Trophoblast cell (in vitro differentiated cells and primary cell): ENCODE measurements at places on chromosomes 12 and 14.

- H3K27me3 ChIP-seq, result no peaks in the 10 kb centered on the region
- H3K4me3 ChIP-seq, result no peak overlapping the region
- H3K27ac ChIP-seq, result no peak overlapping the region
- no peaks in the 10 kb centered on the region for H3K36me3 ChIP-seq
- peaks cover 6% of the 10 kb centered on the region for H3K4me1 ChIP-seq
Observed at GRCh38 chr12:122123051-122123760, 44.6 kb downstream of the MLXIP start.

DNA sequence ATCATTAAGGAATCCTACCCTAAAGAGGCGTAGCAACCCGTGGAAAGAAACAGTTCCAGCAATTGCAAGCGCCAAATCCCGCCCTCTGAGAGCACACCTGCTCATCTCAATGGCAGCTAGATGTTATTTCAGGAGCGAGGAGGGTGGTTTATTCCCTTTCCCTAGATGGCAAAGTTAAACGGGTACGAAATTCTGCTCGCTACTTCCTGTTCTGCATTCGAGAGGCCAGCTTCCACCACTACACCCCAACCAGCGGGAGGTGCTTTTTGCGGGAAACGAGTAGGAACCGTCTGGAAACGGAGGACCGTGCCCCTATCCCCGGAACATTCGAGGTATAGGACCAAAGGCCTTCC lies 536 bp downstream of the VPS29 start:
- no peaks in the 10 kb centered on the region for H3K36me3 ChIP-seq
- H3K4me1 ChIP-seq, result peaks cover 7% of the 10 kb centered on the region
- peak; percentile 86 for DNase-seq

DNA sequence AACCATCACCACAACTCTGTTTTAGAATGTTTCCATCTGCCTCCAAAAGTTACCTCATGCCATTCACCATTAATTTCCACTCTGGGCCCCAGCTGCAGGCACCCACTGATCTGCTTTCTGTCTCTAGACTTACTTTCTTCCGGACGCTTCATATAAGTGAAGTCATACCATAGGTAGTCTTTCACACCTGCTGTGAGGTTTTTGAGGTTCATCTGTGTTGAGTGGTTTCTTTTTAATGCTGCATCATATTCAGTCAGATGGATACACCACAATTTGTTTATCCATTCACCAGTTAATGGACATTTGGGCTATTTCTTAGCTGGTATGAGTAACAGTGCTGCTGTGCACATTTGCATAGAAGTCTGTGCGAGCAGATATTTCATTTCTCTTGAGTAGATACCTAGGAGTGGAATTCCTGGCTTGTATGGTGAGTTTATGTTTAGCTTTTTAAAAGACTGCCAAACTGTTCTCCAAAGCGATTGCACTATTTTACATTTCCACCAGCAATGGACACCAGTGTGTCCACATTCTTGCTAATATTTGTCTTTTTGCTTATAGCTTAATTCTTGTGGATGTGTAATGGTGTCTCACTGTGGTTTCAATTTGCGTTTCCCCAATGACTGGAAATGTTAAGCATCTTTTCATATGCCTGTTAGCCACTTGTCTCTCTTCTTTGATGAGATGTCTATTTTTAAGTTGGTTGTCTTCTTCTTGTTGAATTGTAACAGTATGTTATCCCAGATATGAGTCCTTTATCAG lies 48.3 kb downstream of the ZFYVE21 start:
- H3K4me1 ChIP-seq, result no peaks in the 10 kb centered on the region
- no peaks in the 10 kb centered on the region for H3K36me3 ChIP-seq
- DNase-seq, result no peak

- H3K4me3 ChIP-seq, result no peak overlapping the region
- H3K27me3 ChIP-seq, result no peaks in the 10 kb centered on the region
- no peak overlapping the region for H3K27ac ChIP-seq
- H3K36me3 ChIP-seq, result no peaks in the 10 kb centered on the region
- no peak for DNase-seq
Observed at GRCh38 chr14:22412926-22413411, 176.1 kb downstream of the DAD1 start.

GRCh38 chr12:47841910-47842309 lies 22.2 kb upstream of the HDAC7 start:
- H3K27ac ChIP-seq, result no peak overlapping the region
- H3K36me3 ChIP-seq, result no peaks in the 10 kb centered on the region
- no peaks in the 10 kb centered on the region for H3K27me3 ChIP-seq
- no peak for DNase-seq
- H3K4me3 ChIP-seq, result no peak overlapping the region
- peaks cover 2% of the 10 kb centered on the region for H3K4me1 ChIP-seq

DNA sequence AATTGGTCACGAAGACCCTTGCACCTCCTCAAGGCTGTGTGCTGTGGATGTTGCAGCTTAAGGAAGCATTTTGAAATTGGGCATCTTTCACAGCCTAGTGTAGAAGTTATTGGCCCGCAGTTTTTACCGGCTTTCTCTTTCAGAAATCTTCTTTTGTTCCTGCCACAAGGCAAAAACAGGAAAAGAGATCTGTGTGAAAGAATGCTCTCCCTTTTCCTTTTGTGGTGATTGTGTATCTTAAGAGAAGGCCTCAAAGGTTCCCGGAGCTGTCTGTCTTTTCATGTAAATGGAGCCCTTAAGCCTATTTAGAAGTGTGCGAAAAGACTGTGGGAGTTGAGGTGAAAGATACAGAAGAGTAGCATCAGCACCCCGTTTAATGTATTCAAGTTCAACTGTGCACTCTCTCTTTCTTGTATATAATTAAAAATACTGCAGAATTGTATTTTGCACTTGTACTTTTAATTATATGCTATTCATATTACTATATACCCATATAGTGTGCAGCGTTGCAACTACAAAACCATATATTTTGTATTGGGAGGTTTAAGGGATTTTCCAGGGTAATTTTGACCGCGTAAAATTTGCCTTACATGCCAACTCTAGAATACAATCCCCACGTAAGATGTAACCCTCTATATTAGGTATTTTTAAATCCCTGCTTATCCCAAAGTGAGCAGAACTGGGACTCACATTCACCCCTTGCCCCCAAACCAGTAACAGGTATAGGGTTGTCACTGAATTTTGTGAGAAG lies 441.7 kb downstream of the RAD51B start:
- peaks cover 6% of the 10 kb centered on the region for H3K4me1 ChIP-seq
- no peak overlapping the region for H3K4me3 ChIP-seq
- no peaks in the 10 kb centered on the region for H3K36me3 ChIP-seq
- DNase-seq, result no peak

- peaks cover 20% of the 10 kb centered on the region for H3K4me1 ChIP-seq
- H3K27ac ChIP-seq, result no peak overlapping the region
- no peak overlapping the region for H3K4me3 ChIP-seq
Observed at GRCh38 chr12:121165316-121165715, 32.6 kb downstream of the P2RX7 start.

- no peaks in the 10 kb centered on the region for H3K27me3 ChIP-seq
- H3K36me3 ChIP-seq, result no peaks in the 10 kb centered on the region
- peaks cover 6% of the 10 kb centered on the region for H3K4me1 ChIP-seq
- no peak overlapping the region for H3K27ac ChIP-seq
Observed at GRCh38 chr14:51442513-51443175, 202.6 kb downstream of the TMX1 start.

DNA sequence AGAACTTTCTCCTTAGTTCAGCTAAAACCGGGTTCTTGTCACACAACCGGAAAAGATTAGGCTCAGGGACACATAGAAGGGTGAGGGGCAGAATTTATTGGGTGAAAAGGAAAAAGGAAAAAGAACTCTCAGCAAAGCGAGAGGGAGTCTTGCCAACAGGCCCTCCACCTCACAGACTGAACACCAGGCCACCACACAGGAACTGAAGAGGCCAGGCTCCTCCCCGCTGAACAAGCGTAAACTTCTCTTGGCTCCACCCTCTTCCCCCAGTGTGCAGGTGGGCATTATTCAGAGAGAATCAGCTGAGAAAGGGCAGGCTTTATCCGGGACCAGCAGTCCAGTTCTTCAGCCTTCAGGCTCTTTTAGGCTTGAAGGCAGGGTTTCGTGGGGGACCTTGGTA lies 125.6 kb upstream of the FGD4 start:
- H3K36me3 ChIP-seq, result no peaks in the 10 kb centered on the region
- no peak for DNase-seq
- no peak overlapping the region for H3K4me3 ChIP-seq
- peaks cover 8% of the 10 kb centered on the region for H3K4me1 ChIP-seq
- H3K27me3 ChIP-seq, result no peaks in the 10 kb centered on the region

DNA sequence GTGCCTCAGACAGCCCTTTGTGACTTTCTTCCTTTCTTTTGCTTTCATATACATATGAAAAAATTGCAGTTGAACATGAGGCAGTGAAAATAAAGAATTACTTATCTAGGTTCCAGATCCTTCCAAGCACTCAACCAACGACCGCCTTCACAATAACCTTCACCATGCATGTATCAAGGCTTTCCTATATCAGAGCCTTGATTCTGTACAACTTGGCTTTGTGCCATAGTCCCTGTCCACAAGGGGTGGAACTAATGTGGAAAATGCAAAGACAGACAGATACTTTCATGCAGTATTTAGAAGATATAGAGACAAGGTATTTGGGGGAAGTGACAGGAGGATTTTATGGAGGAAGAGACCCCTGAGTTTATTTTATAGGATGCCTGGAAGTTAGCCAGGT lies 48.6 kb upstream of the PLEKHA5 start:
- DNase-seq, result no peak
- H3K36me3 ChIP-seq, result no peaks in the 10 kb centered on the region
- H3K27ac ChIP-seq, result no peak overlapping the region
- no peaks in the 10 kb centered on the region for H3K27me3 ChIP-seq
- H3K4me3 ChIP-seq, result no peak overlapping the region
- no peaks in the 10 kb centered on the region for H3K4me1 ChIP-seq

DNA sequence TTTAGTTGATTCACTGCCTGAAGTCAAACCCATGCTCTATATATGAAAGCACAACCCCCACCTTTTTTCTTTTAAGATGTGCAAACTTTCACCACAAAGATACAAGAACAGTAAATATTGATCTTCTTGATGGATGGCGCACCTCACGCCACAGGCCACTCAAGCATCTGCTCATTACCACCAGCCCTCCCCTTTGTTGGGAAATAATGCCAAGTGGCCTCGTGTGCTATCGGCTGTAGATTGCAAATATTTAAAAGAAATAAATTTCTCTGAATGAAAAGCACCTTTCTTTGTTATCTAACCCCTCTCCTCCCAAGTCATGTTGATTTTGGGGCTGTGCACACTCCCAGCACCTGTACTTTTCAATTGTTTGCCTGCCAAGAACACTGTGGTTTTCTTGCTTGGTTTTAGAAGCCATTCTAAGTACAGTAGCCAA lies 122.7 kb downstream of the C12orf42 start:
- H3K4me3 ChIP-seq, result no peak overlapping the region
- no peaks in the 10 kb centered on the region for H3K27me3 ChIP-seq
- H3K27ac ChIP-seq, result no peak overlapping the region
- H3K36me3 ChIP-seq, result no peaks in the 10 kb centered on the region
- DNase-seq, result no peak

DNA sequence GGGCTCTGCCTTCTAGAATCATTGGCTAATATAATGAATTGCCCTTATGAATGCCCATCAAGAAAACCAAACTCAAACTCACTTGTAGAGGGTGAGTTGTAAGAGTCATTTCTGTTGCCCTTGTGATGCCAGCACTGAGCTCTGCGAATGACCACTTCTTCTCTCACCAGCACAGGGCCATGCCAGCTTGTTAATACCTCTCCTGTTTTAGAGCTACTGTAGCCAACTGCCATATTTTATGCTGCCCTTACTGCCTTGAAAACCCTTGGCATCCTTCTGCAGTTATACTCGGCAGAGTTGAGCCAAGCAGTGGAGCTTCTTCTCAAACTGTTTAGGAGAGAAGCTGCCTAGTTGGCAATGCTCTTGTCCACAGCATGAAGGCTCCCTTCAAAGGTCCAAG lies 8.1 kb downstream of the KRT75 start:
- no peaks in the 10 kb centered on the region for H3K27me3 ChIP-seq
- H3K27ac ChIP-seq, result no peak overlapping the region
- H3K36me3 ChIP-seq, result no peaks in the 10 kb centered on the region
- DNase-seq, result no peak
- H3K4me1 ChIP-seq, result peaks cover 33% of the 10 kb centered on the region

- DNase-seq, result no peak
- H3K4me1 ChIP-seq, result peaks cover 14% of the 10 kb centered on the region
- H3K36me3 ChIP-seq, result no peaks in the 10 kb centered on the region
- H3K27ac ChIP-seq, result no peak within 1 kb of the TSS
Observed at GRCh38 chr12:56933826-56934625, at the start of gene SDR9C7. TSS of gene SDR9C7 (minus strand) at chr12:56934408. CDS start at chr12:56934261, 147 bp downstream.

DNA sequence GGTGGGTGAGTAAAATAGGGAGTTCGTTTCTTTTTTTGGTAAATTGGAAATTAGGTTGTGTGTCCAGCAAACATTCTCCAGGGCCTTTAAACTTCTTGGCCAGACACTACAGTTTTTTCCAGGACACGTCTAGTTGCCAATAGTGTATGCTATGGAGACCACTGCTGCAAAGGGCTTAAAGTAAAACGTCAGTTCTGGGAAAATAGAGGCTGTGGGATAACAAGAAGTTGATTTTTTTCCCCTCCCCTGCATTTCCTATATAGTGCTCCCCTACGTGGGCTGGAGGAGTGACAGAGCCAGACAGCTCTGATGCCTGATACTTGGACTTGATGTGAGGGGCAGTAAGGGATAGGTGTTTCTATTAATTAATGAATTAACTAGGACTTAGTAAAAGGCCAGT lies 2.4 kb downstream of the ACVR1B start:
- H3K4me1 ChIP-seq, result peaks cover 11% of the 10 kb centered on the region
- H3K4me3 ChIP-seq, result no peak overlapping the region
- no peak overlapping the region for H3K27ac ChIP-seq
- DNase-seq, result no peak
- H3K27me3 ChIP-seq, result peaks cover 12% of the 10 kb centered on the region

DNA sequence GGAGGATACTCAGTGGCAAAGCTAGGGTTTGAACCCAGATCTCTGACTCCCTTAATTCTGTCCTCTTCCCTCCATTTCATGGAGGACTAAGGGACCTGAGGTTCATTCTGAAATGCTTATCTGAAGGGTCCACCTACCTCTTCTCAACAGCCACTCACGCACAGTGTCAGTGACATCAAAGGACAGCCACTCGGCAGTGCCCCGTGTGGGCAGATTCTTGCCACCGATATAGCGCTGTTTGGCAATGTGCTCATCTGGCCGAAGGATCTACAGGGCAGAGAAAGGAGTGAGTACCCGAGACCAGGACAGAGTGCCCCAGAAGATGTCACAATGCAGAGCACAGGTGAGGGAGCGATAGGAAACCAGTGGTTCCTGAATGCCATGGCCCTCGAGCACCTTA lies 10.8 kb downstream of the TGFB3 start:
- DNase-seq, result no peak
- H3K36me3 ChIP-seq, result peaks cover 7% of the 10 kb centered on the region
- H3K4me1 ChIP-seq, result peaks cover 7% of the 10 kb centered on the region
- H3K4me3 ChIP-seq, result no peak overlapping the region

- no peak overlapping the region for H3K4me3 ChIP-seq
- no peaks in the 10 kb centered on the region for H3K36me3 ChIP-seq
- H3K4me1 ChIP-seq, result no peaks in the 10 kb centered on the region
- DNase-seq, result no peak
- H3K27ac ChIP-seq, result no peak overlapping the region
- no peaks in the 10 kb centered on the region for H3K27me3 ChIP-seq
Observed at GRCh38 chr12:15146585-15146984, 74.6 kb downstream of the RERG start.

- no peak overlapping the region for H3K27ac ChIP-seq
- H3K4me1 ChIP-seq, result no peaks in the 10 kb centered on the region
- H3K4me3 ChIP-seq, result no peak overlapping the region
- peaks cover 62% of the 10 kb centered on the region for H3K36me3 ChIP-seq
- H3K27me3 ChIP-seq, result no peaks in the 10 kb centered on the region
Observed at GRCh38 chr12:118391424-118391823, 15.1 kb downstream of the SUDS3 start.
